ENCODE measurements at places on chromosomes 7 and 10.

DNA sequence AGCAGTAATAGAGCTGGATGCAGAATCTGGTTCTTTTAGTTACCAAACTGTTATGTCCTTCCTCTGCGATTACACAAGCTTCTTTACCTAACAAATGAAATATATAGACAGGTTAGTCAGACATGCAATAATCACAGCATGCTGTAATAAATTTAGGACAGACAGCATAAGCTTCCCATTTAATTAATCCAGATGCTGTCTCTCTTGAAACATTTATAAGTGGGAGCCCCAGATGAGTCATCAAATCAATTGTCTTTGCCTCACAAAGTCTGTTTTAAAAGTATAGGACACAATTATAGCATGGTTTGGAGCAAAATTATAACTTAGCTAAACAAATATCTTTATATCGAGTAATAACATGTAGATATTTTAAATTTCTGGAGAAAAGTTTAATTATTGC, 1.6 kb downstream of the CDNF start:
- DNase-seq, result no peak

DNA sequence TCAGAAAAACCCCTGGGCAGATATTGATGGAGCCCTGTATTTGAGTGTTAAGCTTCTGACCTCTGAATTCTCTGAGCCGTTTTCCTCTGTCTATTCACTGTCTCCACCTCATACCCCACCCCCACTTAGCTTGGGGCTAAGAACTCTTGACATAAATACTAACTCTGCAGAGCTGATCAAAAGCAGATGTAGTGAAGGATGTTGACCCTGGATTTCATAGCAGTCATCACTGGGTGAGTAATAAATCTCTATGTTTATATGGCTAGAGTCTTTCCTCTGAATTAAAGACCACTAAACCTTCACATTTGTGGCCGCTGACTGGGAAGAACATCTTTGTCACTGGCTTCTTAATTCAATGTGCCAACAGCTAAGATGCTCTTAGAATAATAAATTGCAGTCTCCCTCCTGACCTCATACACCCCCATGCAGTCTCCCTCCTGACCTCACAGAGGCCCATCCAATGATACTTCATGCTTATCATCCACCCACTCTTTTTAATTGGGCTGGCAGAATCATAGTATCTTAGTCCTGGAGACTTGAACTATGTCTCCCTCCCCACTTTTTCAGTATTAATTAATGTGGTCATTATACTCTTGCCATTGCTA, 78.0 kb upstream of the MACROH2A2 start:
- no peak for DNase-seq

DNA sequence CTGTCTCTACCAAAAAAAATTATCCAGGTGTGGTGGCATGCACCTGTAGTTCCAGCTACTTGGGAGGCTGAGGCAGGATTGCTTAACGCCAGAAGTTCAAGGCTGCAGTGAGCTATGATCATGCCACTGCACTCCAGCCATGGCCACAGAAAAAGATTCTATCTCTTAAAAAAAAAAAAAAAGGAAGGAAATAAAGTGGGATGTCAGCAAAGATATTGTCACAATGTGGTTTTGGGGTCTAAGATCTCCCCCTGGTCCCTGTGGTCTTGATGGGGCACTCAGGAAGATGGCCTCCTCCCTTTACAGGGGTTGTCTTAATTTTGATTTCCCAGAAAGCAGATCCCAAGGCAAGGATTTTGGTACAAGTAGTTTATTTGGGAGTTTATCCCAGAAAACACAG, 7.4 kb upstream of the KAZALD1 start:
- DNase-seq, result no peak

- no peak for DNase-seq
Observed at GRCh38 chr7:8228068-8228467, 33.9 kb downstream of the ICA1 start.

GRCh38 chr10:124027031-124027611, 66.3 kb downstream of the CHST15 start:
- DNase-seq, result no peak

- DNase-seq, result no peak
Observed at GRCh38 chr7:82745117-82745516, 301.5 kb upstream of the CACNA2D1 start.

DNA sequence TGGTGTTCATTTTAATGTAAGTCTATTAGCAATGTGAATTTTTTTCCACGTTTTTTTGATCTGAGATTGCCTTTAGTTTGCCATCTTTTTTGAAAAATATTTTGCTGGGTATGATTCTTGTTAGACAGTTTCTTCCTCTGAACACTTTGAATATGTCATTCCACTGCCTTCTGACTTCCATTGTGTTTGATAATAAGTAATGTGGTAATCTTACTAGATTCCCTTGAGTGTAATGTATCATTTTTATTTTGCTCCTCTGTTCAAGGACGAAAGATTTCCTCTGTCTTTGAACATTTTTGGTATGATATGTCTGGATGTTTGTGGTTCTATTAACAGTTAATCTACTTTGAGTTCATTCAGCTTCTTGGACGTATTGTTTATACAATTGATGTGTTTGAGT, 371.4 kb downstream of the SUGCT start:
- no peak for DNase-seq

- no peak for DNase-seq
Observed at GRCh38 chr7:153408360-153409335, 643.5 kb upstream of the DPP6 start.

DNA sequence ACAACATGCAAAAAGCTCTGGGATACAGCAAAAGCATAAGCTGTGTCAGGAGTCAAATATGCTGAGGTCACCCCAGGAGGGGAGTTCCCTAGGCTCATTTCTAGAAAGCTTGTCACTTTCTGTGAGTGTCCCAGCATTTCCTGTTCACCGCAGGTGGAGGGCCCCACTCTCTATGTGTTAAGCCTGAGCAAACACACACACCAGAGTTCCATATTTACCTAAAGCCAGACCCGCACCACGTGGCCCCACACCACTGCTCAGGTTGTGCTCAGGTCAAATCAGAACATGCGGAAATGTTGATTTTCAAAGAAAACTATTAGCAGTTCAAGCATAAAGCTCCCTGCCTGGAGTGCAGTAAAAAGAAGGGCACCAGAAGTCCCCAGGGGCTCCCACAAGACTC, 259.6 kb upstream of the PPP2R2D start:
- DNase-seq, result no peak

- no peak for DNase-seq
Observed at GRCh38 chr7:112908086-112908485, 117.9 kb upstream of the TMEM168 start.

DNA sequence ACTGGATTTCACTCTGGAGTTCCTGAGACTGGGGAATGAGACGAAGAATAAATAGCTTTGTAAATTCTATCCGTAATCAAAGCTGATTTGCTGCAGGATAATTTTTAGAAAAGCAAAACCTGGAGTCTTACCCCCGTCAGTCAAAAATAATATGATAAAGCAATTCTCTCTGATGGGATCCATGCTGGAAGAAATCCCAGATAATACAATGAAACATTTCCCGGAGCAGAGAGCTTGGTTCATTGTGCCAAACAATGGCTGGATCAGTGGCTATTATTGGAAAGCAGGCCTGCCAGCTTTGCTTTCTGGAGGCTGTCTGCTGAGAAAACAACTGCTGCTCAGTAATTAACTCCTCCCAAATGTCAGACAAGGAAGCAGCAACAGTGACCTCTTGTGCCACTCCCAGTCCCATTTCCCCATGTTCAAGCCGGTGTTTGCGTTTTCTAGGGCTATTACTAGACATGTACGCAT, 609.4 kb upstream of the PCDH15 start:
- DNase-seq, result no peak

- no peak for DNase-seq
Observed at GRCh38 chr7:157412021-157412443, 75.2 kb downstream of the DNAJB6 start.

Measured in activated T-helper 1 cell treated with Interleukin-2 at 50 U/mL for 16 hours (primary cell).